ENCODE measurements at places on chromosomes 7 and 10.

DNA sequence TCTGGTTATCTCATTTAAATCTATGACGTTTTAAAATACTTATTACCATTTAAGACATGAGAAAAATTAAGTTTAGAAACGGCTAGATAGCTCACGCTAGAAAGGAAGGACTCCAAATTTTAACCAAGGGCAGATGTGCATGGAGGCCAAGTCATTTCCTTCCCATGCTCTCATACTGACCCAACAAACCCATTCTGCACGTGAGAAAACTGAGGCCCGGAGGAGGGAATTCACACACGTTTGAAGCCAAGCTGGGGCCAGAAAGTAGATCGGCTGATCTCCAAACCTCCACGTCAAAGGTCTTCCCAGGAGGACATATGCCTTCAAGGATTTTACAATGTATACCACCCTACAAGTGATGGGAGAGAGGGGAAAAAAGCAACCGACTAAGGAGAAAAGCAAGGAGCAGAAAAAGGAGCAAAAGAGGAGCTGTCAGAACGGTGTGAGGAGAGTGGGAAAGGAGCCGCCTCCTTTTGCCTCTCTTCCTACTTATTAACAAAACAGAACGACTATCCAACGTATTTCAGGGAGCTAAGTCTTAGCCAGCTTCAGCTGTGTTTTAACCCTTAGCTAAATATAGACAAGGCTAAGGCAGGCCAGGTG is 645 bp upstream of the SIRT1 start:
- no peak for DNase-seq

- no peak for DNase-seq
These were observed 233.5 kb downstream of the TCF7L2 start for GRCh38 chr10:113183573-113183972.

DNA sequence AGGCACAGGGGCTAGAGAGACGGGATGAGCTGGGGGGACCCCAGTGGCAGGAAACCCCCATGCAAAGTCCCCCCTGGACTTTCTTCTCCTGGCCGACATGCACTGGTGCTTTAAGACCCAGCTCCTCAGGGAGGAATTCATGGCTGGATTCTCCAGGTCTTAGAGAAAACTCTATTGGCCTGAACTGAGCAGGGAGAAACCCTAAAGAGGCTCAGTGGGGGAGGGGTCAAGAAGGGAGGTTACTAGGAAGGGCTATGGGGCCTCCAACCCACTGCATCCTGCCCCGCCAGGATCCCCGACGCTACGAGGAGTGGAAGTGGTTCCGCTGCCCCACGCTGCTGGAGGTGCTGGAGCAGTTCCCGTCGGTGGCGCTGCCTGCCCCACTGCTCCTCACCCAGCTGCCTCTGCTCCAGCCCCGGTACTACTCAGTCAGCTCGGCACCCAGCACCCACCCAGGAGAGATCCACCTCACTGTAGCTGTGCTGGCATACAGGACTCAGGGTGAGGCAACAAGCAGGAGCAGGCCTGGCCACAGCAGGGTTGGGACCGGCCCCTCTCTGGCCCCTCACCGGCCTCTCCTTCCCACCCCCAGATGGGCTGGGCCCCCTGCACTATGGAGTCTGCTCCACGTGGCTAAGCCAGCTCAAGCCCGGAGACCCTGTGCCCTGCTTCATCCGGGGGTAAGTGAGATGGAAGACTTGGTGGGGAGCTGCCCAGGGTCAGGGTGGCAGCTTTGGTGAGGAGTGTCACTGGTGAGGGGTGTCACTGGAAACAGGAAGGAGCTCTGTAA is 13.8 kb downstream of the ATG9B start:
- DNase-seq = peak; percentile 51

DNA sequence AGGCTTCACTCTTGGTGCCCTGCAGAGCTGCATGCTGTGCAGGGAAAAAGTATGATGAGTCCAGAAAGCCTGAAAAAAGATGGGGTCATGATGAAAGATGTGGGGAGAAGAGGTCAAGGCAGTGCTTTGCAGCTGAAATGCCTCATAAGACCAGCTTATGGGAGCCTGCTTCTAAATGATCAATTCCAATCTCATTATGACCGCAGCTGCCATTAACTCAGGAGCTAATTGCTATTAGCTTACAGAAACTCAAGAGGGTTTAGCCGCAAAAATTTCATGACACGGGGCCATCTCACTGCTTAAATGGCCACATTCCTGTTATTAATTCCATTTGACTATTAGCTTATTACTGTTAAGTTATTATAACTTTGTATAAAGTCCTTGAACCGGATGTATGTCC is 502.9 kb upstream of the ZMIZ1 start:
- DNase-seq = no peak

DNA sequence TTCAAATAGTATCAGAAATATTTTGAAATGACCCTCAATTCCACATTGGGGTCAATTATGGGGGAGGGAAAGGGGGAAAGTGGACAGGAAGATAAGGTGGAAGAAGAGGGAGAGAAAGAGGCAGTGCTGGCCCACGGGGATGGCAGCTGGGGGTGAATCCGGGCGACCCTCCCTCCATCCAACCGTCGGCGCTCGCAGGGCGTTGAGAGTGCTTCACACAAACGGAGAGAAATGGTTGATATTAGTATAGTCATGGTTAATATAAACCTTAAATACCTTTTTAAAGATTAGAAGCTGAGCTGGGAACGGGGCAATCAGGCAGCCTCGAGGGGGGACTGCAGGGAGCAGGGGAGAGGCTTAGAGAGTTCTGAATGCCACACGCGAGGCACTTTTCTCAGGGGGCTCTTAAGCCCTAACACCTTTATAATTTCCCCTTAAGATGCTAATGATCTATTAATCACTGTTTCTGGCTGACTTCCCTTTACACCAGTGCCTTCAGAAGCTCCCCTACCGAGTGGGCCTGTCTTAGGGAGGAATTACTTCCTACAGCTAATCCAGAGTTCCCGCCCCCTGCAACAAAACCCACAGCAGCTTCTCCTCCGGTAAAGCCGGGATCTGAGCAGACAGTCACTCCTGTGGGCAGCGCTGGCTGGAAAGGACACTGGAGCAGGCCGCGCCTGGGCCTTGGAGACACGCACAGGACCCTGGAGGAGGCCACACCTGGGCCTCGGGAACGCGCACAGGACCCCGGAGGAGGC is 39.5 kb downstream of the PRKAG2 start:
- no peak for DNase-seq

- DNase-seq = no peak
These were observed 462 bp upstream of the CISD1 start for GRCh38 chr10:58268454-58268945.

GRCh38 chr7:30937416-30937815 is 25.8 kb downstream of the AQP1 start:
- no peak for DNase-seq

- DNase-seq = no peak
These were observed 144.9 kb upstream of the AHR start for GRCh38 chr7:17153536-17153935.

DNA sequence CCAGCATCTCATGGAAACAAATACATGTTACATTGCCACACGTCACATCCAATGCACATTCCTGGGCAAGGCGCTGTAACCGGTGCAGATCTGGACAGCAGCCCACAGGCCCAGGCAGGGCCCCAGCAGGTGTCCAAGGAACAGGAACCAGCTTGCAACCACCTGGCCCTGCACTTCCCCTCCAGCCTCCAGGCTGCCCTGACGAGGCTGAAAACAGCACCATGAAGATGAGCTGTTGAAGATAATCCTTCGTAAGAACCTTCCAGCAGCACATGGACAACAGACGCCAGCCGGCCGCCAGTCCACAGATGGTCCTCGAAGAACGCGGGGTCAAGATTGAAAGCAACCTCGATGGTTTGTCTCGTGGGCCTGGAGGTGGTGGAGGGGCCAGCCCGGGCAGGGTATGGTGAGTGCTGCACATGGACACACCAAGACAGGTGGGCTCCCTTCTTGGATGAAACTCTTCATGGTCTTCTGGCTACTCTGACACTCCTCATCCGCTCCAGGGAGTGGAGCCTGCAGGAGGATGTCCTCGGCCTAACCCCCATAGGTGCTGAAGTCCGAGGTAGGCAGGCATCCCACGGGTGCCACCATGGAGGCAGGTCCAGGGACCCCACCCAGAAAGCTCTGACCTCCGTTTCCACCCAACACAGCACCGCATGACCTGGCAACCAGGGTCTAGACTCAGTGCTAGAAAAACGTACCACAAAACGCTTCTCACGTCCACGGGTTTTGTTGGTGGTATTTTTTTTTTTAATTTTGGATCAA is 22.9 kb downstream of the PDGFA start:
- DNase-seq = no peak

GRCh38 chr10:23051855-23052331 is 43.5 kb upstream of the MSRB2 start:
- DNase-seq = no peak

GRCh38 chr7:138658889-138659288 is 42.3 kb downstream of the SVOPL start:
- no peak for DNase-seq

DNA sequence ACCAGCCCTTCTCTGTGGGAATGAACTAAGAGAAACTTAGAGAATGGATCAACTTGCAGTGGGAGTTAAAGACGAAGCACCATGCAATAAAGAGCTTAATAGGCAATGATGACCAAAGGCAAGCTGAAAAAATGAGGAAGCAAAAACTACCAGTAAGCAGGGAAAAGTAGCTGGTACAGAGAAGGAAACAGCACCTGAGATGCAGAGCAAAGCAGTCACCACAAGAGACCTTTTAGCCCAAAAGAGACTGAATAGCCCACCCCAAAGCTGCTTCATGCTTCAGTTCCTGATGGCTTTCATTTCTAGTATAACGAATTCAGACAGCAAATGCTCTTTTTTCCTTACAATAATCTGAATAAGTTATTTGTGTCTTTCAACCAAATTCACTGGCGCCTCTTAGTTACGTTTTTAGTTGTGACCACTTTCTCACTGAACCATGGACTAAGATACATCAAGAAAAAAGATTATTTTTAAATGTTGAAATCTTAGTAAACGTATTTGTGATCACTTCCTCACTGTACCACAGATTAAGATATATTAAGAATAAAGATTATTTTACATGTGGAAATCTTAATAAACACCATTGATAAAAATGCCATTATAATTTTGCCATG is 76.0 kb downstream of the USP6NL start:
- DNase-seq = no peak

- DNase-seq = no peak
These were observed 510.3 kb downstream of the PTPRN2 start for GRCh38 chr7:158077151-158077840.

- DNase-seq = no peak
These were observed 190.0 kb upstream of the ZWINT start for GRCh38 chr10:56551037-56551436.

GRCh38 chr10:84548869-84549268 is 220.5 kb downstream of the CCSER2 start:
- DNase-seq = no peak

- DNase-seq = no peak
These were observed 9.5 kb downstream of the CYREN start for GRCh38 chr7:135160858-135161653.

DNA sequence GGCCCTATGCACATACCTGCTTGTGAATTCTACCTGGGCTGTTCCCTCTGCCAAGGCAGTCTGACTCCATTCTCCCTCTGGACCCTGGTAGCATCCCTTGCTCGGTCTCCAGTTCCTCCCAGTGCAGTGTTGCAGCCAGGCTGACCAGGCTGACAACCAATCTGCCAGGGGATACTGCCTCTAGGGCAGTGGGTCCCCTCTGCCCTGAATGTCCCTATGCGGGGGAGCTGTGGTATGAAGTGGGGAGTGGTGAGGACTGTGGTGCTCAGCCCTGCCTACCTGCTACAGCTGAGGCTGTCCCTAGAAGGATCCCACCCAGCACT is 48.0 kb upstream of the CAMK2B start:
- DNase-seq = no peak

GRCh38 chr7:112101201-112101846 is 104.9 kb downstream of the DOCK4 start:
- DNase-seq = no peak

DNA sequence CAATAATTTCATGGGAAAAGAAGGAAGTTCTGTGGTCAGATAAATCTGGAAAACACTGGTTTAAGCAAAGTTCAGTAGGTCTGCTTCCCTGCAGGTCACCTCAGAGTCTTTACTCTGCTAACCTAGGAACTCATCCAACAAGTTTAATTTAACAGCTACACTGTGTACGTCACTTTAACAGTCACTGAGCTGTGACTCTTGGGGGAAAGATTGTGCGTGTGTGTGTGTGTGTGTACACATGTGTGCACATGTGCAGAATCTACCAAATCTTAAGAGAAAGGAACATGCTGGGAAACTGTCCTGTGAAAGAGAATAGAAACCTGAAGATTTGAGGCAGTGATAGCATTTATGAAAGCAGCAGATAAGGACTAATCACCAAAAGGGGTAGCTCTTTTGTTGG is 62.6 kb downstream of the IKZF1 start:
- peak; percentile 52 for DNase-seq

DNA sequence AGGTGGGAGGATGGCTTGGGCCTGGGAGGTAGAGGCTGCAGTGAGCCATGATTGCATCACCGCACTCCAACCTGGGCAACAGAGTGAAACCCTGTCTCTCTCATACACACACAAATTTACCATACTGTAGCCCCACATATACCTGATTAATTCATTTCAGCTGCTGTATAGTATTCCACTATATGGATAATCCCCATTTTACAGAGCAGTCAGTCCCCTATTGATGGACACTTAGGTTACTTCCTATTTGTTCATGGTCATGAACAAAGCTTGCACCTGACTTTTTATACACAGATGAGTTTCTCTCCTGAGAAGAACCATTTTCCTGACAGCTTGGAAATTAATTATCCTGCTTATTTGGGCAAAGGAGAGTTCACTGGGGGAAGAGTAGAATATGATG is 59.2 kb downstream of the EMX2 start:
- no peak for DNase-seq

All from CD4-positive, alpha-beta T cell treated with Interleukin-15 for 1 hour (primary cell).